Progenitor cell of endocrine pancreas (in vitro differentiated cells): ENCODE measurements at places on chromosomes 2 and 18. TPM values are rescaled to one million over a fixed set of nuclear protein-coding genes. Genes with fewer than 3 reads are reported as not detected.
A peak's percentile ranks its signal among the peaks of the same experiment; 100 is the strongest.

DNA sequence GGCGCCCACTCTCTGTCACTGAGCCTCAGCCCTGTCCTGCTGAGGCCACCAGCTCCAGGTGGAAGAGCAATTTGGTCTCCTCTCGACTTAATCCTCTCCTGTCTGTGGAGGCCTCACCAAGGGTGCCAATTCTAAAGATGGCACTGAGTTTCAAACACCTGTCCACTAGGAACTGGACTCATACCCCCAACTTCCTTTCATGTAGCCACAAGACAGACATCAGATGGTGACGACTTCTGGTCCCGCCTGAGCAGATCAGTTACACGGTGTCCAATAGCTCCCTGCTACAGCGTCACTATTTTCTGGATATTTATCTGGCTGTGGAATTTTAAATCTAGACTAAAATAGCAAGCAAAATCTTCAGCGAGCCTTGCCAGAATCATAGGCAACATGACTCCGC is 24.5 kb upstream of the SP5 start:
- no peak for DNase-seq

DNA sequence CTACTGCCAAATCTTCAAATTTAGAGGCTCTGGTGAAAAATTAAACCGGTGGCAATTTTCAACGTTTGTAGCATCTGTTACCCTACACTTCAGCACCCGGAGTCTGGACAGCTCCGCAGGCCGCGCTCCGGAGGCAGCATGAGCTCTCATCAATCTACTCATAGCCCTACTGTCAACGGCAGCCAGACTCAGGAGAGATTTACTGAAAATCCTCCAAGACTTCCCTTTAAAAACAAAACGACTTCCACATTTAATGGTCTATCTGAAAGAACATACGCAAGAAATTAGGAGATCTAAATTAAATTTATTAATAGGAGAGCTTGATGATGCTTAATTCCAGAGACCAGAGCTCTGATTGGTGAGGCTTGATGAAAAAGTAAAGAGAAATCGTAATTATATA is 970 bp upstream of the ADCYAP1 start:
- peak; percentile 83 for DNase-seq

DNA sequence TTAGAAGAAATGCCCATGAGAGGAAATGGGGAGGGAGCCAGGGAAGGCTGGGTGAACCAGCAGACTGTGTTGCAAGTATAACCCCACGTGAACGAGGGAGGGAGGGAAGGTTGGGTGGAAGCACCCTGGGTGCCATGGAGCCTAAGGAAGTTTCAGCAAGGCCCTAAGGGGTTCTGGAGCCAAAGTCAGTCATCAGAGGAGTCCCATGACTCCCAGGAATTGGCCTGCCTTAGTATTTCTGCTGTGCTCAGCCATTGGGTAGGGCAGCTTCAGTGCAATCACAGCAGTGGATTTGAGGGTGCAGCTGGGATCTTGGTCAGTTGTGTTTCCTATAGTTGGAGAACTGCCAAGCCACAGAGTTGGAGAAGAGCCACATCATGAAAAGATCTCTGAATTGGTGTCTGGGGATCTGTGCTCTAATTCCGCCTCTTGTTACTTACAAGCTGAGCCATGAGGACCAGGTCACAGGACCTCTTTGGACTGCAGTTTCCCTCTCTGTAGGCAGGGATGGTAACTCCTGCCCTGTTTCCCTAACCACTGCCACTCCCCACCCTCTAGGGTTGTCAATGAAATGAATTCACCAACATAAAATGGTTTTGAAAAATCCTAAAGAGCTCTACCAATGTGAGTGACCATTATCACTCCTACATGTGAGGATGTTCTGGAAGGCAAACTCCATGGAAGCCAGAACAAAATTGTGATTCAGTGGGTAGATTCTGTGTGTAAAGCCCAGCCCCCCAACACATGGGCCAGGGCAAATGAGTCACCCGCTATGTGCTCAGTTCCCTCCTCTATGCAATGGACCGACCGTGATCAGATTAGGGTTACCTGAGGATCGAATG is 108.9 kb downstream of the CLIP4 start:
- DNase-seq = no peak

Gene SEPTIN10
- 67.5 and 68.8 TPM in 2 replicates for total RNA-seq

Gene NPC1
- total RNA-seq = 35.1 and 36.0 TPM in 2 replicates
